Stimulated activated CD8-positive, alpha-beta memory T cell treated with anti-CD3 and anti-CD28 coated beads, Interleukin-2, amount 100 ng/mL, for 1 hour (primary cell): ENCODE measurements at places on chromosomes 3 and 15.

- DNase-seq, result no peak
Measured at GRCh38 chr3:195597229-195597628, 13.5 kb upstream of the APOD start.

GRCh38 chr15:41666353-41666920 lies 6.2 kb downstream of the MGA start:
- no peak for DNase-seq

DNA sequence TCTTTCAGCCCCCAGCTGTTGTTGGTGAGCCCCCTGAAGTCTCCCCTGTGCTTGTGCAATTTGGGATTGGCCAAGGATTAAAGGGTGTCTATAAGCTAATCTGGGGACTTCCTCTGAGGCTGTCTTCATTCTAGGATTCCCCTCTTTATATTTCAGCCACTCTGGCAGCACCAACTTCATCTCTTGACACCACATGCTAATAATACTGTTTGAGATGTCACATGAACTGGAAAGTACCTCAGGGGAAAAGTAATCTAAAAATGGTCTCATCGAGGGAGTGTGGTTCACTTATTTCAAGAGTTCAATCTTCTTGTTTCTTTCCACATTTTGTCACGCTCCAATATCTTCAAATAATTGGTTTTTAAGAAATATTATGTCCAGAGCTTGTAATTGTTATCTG lies 279.2 kb upstream of the TMC3 start:
- no peak for DNase-seq

DNA sequence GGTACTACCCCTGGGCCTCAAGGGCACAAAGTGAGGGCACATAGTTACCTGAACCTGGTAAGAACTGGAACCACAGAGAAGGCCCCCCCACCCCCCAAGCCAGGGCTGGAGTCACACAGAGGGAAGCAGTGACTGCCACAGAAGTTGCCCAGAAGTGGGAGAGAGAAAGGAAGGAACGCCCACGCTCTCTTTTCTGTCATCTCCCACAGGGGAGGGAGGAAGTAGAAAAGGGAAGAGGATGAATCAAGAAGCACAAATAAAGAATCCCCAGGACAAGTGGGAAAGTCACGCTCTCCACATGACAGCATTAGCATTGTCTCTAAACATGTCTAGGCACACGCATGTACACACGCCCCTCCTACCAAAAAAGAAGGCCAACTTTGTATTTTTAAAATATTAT lies 114.7 kb upstream of the FRMD4B start:
- DNase-seq, result no peak

DNA sequence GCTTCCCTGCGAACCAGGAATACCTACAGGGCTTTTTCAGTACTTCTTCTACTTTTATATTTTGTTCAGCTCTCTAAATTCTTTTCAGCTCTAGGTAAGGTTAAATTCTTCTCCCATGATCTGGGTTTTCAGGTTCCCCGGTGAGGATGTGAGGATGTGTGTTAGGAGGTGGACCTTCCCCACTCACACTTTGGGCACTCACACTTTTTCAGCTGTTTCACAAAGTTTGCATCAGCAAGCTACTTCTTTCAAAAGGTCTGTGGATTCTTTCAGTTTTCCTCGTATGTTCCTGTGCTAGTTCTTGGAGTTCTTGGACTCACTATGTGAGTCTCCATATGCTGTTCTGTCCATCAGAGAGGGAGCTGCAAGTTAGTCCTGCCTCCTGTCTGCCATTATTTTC lies 13.9 kb upstream of the OR5K2 start:
- no peak for DNase-seq

GRCh38 chr15:33547876-33548275 lies 237.1 kb downstream of the RYR3 start:
- DNase-seq, result no peak

GRCh38 chr3:9298236-9298635 lies 48.8 kb upstream of the SRGAP3 start:
- DNase-seq, result no peak

GRCh38 chr15:37446921-37447320 lies 346.6 kb upstream of the MEIS2 start:
- no peak for DNase-seq

DNA sequence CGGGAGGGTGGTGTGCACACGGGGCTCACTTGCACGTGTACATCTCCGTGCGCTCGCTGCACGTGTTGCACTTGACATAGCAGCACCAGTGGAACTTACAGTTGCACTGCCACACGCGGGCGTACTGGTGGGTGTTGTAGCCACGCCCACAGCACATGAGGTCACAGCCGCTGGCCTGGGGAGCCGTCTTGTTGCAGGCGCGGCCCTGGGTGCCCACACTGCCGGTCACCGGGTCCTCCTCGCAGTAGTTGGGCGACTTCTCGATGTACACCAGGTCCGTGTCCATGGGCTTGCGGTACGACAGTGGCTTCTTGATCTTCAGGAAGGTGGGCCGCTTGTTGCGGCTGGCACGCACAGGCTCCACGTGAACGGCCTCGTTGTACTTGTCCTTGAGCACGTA lies 61.0 kb downstream of the WNT7A start:
- DNase-seq, result no peak

- DNase-seq, result no peak
Measured at GRCh38 chr3:47579875-47580274, 1.2 kb upstream of the CSPG5 start.

DNA sequence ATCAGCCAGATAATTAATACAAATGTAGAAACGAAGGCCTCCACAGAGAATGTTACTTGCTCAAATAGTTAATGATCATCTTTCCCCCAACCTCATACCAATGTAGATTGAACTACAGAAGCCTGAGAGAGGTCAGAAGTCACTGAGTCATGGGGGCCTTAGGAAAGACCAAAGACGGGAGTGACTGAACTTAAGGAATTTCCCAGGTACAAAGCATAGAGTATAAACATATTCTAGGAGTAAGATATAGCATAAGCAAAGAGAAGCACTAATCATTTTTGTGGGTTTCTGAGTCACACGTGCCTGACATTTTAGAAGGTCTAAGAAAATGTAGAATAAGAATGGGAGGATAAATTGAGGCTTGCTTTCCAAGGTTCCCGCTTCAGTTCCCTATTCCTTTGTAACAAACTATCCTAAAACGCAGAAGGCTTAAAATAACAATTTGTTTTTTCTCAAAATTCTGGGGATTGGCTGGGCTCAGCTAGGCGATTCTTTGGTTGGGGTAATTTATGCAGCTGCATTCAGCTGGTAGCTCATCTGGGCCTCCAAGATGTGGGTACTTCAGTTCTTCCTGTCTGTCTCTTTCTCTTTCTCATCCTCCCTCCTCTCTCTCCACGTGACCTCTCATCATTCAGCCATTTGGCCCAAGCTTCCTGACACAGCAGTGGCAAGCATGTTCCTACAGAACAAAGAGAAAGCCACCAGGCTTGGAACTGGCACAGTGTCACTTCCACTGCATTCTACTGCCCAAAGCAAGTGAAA lies 422.6 kb downstream of the FOXP1 start:
- DNase-seq, result no peak
